Activated CD8-positive, alpha-beta T cell treated with anti-CD3 and anti-CD28 coated beads for 36 hours (primary cell): ENCODE measurements at places on chromosomes 3 and 15. TPM values are rescaled to one million over a fixed set of nuclear protein-coding genes. Genes with fewer than 3 reads are reported as not detected.

DNA sequence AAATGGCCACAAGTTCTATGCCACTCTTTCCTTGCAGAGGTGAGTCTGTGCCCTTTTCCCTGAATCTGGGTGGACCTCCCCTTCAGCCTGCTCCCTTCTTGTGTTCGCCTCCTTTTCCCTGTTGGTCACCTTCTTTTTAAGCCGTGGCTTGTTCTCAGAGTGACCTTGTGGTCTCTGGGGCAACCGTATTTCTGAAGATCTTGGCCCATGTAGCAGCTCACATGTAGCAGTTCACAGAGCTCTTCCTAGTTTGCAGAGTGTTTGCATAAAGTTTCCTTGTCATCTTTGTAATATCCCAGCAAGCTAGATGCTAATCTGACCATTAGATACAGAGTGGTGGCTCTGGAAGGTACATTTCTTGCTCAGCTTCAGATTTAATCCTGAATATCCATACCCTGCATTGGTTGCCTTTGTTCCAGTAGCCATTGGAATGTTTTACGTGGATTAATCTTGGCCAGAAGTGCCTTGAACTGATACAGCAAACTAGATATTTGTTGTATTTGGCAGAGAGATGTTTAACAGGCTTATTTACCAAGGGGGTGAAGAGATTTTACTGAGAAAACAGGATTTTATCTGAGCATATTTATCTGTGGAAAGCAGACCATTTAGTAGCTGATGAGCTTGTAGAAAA lies 40.7 kb upstream of the BSN start:
- DNase-seq, result no peak
- H3K27me3 ChIP-seq, result no peaks in the 10 kb centered on the region
- H3K4me1 ChIP-seq, result no peaks in the 10 kb centered on the region
- peaks cover 24% of the 10 kb centered on the region for H3K36me3 ChIP-seq
- H3K4me3 ChIP-seq, result no peak overlapping the region
- no peak overlapping the region for H3K27ac ChIP-seq

DNA sequence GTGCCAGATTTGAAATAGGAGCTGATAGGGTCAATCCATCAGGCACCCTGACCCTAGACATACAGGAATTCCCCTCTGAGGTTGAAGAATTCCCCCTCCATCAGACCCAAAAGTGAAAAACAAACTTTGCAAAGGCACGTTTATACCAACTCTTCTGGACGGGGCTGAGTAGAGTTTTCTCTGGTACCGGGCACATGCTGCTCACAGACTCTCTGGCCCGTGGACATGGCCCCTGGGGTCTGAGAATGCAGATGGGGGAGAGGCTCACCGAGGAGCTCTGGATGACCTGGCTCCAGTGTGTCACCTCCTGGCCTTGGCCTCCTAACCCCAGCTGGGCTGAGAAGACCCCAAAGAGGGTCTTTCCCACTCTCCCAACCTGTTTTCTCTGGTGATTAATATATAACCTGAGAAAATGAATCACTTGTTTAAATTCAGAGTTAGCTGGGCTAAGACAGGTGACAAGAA lies 11.2 kb upstream of the LIPC start:
- peaks cover 15% of the 10 kb centered on the region for H3K4me1 ChIP-seq
- no peak overlapping the region for H3K4me3 ChIP-seq
- H3K27ac ChIP-seq, result no peak overlapping the region
- peaks cover 4% of the 10 kb centered on the region for H3K36me3 ChIP-seq
- DNase-seq, result peak; percentile 11
- no peaks in the 10 kb centered on the region for H3K27me3 ChIP-seq

DNA sequence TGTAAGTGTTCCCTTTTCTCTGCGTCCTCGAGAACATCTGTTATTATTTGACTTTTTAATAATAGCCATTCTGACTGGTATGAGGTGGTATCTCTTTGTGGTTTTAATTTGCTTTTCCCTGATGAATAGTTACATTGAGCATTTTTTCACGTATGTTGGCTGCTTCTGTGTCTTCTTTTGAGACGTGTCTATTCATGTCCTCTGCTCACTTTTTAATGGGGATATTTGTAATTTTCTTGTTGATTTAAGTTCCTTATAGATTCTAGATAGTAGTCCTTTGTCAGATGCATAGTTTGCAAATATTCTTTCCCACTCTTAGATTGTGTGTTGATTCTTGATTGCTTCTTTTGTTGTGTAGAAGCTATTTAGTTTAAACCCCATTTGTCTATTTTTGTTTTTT lies 179.2 kb downstream of the DOCK3 start:
- no peaks in the 10 kb centered on the region for H3K36me3 ChIP-seq
- no peak for DNase-seq
- no peak overlapping the region for H3K4me3 ChIP-seq
- H3K27me3 ChIP-seq, result no peaks in the 10 kb centered on the region
- H3K27ac ChIP-seq, result no peak overlapping the region

DNA sequence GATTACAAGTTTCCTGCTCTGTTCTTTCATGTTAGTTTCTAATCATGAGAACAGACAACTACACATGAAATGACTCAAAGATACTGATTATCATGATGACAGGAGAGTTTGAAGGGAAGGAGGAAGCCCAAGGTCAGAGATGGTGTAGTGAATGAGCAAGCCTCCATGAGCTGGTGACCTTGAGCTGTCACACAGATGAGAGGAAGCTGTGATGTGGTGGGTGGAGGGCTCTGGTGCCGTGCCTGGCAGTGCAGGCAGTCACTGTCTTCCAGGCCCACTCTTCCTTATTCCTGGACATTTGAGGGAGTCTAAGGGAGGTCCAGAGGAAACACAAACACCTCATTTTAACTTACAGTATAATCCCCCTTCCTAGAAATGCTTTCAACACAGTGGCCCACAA lies 133.4 kb upstream of the ROPN1 start:
- DNase-seq, result no peak
- H3K4me1 ChIP-seq, result no peaks in the 10 kb centered on the region
- no peak overlapping the region for H3K27ac ChIP-seq
- H3K4me3 ChIP-seq, result no peak overlapping the region

DNA sequence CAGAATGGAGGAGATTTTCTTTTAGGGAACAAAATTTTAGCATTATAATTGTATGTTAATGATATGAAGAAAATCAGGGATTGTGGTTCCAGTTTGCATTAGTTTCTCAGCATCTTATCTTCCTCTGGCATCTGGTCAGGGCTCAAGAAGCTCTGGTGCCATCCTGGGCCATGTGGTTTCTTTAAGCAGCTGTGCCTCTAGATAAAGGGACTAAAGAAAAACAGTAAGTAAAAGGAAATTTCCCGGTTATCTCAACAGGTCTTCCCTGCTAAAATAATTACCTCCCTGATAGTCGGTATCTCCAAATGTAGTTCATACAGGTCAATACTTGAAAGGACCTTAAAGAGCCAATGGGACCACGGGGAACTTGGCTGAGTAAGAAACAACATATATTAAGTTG lies 375.1 kb upstream of the RBMS3 start:
- H3K27me3 ChIP-seq, result peaks cover 1% of the 10 kb centered on the region
- no peaks in the 10 kb centered on the region for H3K4me1 ChIP-seq
- DNase-seq, result no peak
- H3K27ac ChIP-seq, result no peak overlapping the region

DNA sequence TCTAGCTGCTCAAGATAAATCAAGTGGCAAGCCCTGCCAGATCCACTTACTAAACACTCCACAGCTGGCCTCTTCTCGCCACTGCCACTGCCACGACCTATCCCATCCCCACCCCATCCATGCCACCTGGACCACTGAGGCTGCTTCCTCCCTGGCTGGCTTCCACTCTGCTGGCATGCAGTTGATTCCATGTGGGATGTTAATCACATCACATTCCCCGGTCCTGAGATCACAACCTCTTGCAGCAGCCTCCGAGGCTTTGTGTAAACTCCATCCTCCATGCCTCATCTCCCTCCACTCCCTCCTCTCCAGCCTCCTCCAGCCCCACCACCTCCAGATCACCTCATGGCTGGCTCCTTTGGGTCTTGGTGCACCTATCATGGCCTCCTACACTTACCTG lies 7.7 kb downstream of the NCKIPSD start:
- no peak overlapping the region for H3K4me3 ChIP-seq
- peaks cover 4% of the 10 kb centered on the region for H3K4me1 ChIP-seq

GRCh38 chr15:64949383-64950186 lies 37.9 kb downstream of the ANKDD1A start:
- no peaks in the 10 kb centered on the region for H3K36me3 ChIP-seq
- DNase-seq, result no peak
- H3K4me1 ChIP-seq, result no peaks in the 10 kb centered on the region
- H3K27me3 ChIP-seq, result no peaks in the 10 kb centered on the region
- no peak overlapping the region for H3K27ac ChIP-seq
- H3K4me3 ChIP-seq, result no peak overlapping the region

GRCh38 chr15:52217186-52217585 lies 26.0 kb upstream of the GNB5 start:
- DNase-seq, result peak; percentile 37
- peaks cover 14% of the 10 kb centered on the region for H3K4me1 ChIP-seq
- no peak overlapping the region for H3K4me3 ChIP-seq
- no peak overlapping the region for H3K27ac ChIP-seq

GRCh38 chr3:53729618-53730017 lies 116.6 kb downstream of the CHDH start:
- DNase-seq, result no peak
- H3K27me3 ChIP-seq, result peaks cover 12% of the 10 kb centered on the region
- H3K27ac ChIP-seq, result no peak overlapping the region
- no peak overlapping the region for H3K4me3 ChIP-seq
- H3K36me3 ChIP-seq, result no peaks in the 10 kb centered on the region

- H3K4me1 ChIP-seq, result peaks cover 17% of the 10 kb centered on the region
- H3K27me3 ChIP-seq, result no peaks in the 10 kb centered on the region
- no peak overlapping the region for H3K27ac ChIP-seq
- no peak overlapping the region for H3K4me3 ChIP-seq
Observed at GRCh38 chr3:66428733-66429132, 72.1 kb downstream of the LRIG1 start.

GRCh38 chr3:135246027-135246426 lies 451.0 kb downstream of the EPHB1 start:
- H3K36me3 ChIP-seq, result no peaks in the 10 kb centered on the region
- H3K27ac ChIP-seq, result no peak overlapping the region
- no peaks in the 10 kb centered on the region for H3K4me1 ChIP-seq

GRCh38 chr15:100942656-100943425 lies 23.7 kb downstream of the LRRK1 start:
- H3K36me3 ChIP-seq, result no peaks in the 10 kb centered on the region
- H3K27me3 ChIP-seq, result peaks cover 3% of the 10 kb centered on the region
- no peaks in the 10 kb centered on the region for H3K4me1 ChIP-seq
- no peak overlapping the region for H3K27ac ChIP-seq
- no peak for DNase-seq
- H3K4me3 ChIP-seq, result no peak overlapping the region

DNA sequence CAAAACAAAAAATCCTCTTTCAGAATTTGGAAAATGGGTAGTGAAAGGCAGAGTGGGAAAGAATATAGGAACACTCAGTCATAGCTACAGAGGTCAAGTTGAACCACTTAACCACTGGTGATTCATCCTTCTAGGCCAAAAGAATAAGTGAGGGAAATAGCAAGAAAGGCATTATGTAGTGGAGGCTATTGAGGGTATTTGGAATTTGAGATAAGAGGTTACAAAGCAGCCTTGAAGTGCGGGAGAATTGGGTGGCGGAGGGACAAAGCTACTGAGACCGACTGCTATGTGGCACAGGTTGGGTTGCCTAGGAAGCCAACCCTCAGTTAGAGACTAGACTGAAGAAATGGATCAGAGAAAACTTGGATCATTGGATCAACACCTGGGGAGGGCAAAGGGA lies 109.5 kb downstream of the SYNPR start:
- H3K4me3 ChIP-seq, result no peak overlapping the region
- H3K27ac ChIP-seq, result no peak overlapping the region
- H3K27me3 ChIP-seq, result no peaks in the 10 kb centered on the region
- H3K4me1 ChIP-seq, result no peaks in the 10 kb centered on the region
- no peaks in the 10 kb centered on the region for H3K36me3 ChIP-seq

GRCh38 chr3:36813305-36813704 lies 49.0 kb upstream of the DCLK3 start:
- H3K4me1 ChIP-seq, result no peaks in the 10 kb centered on the region
- no peak overlapping the region for H3K27ac ChIP-seq
- no peak overlapping the region for H3K4me3 ChIP-seq

DNA sequence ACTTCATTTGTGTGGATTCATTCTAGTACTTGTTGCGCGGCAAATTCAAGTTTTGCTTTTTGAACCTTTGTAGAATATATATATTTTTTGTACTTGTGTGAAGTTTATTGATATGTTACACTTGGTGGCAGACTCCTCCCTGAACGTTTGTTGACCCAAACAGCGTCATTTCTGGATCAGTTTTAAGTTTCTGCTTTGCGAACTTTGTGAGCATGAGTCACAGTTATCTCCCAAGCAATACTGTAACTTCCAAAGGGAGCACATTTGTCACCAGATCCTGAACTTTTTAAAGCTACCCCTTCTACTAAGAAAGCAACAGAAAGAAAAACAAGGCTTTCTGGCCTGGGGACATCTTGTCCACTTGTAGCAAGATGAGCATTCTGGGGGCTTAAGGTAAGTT lies 74.8 kb upstream of the CACNA2D3 start:
- H3K27ac ChIP-seq, result no peak overlapping the region
- no peaks in the 10 kb centered on the region for H3K36me3 ChIP-seq
- DNase-seq, result no peak
- no peak overlapping the region for H3K4me3 ChIP-seq
- peaks cover 4% of the 10 kb centered on the region for H3K27me3 ChIP-seq

DNA sequence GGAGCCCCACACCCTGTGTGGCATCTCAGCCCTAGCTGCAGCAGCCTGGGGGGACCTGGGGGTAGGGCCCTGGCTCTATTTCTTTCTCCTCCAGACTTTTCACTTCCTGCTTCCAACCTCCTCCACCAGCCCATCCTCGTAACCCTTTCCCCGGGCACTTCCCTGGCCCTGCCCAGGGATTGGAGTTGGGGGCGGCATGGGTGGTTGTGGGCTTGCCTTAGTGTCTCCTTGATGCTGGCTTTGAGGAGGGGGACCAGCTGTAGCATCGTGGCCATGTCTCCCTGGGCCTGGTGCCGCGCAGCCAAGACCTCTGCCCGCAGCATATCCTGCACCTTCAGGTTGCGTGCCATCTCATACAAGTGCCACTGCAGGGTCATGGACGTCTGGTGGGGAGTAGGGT lies 28.1 kb downstream of the CYP11A1 start:
- DNase-seq, result no peak
- H3K4me1 ChIP-seq, result peaks cover under 1% of the 10 kb centered on the region
- H3K27ac ChIP-seq, result no peak overlapping the region
- H3K36me3 ChIP-seq, result no peaks in the 10 kb centered on the region
- H3K4me3 ChIP-seq, result no peak overlapping the region

DNA sequence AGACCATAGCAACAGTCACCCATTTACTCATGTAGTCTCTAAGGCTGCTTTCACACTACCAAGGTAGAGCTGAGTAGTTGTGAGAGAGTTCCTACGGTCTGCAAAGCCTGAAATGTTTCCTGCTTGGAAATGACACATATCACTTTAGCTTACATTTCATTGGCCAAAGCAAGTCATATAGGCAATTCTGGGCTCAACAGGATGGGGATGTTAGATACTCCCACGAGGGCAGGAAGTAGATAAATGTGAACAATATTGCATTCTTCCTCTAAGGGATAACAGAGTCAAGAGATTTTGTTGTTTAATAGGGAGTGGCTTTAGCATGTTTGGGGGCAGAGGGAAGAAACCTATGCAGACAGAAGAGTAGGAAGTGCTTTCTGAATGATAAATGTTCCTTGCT lies 355.6 kb upstream of the THRB start:
- H3K36me3 ChIP-seq, result no peaks in the 10 kb centered on the region
- no peaks in the 10 kb centered on the region for H3K27me3 ChIP-seq
- no peak overlapping the region for H3K27ac ChIP-seq
- no peak overlapping the region for H3K4me3 ChIP-seq

RBP2 gene
- not detected for total RNA-seq

GOLGA8K gene
- total RNA-seq, result 0.29 TPM

ATP2B2 gene
- total RNA-seq, result not detected

GJD2 gene
- total RNA-seq, result not detected

TMEM207 gene
- total RNA-seq, result not detected

COL6A5 gene
- total RNA-seq, result not detected

ZBTB47 gene
- total RNA-seq, result 0.45 TPM
